ENCODE measurements at places on chromosomes 6 and 20.

DNA sequence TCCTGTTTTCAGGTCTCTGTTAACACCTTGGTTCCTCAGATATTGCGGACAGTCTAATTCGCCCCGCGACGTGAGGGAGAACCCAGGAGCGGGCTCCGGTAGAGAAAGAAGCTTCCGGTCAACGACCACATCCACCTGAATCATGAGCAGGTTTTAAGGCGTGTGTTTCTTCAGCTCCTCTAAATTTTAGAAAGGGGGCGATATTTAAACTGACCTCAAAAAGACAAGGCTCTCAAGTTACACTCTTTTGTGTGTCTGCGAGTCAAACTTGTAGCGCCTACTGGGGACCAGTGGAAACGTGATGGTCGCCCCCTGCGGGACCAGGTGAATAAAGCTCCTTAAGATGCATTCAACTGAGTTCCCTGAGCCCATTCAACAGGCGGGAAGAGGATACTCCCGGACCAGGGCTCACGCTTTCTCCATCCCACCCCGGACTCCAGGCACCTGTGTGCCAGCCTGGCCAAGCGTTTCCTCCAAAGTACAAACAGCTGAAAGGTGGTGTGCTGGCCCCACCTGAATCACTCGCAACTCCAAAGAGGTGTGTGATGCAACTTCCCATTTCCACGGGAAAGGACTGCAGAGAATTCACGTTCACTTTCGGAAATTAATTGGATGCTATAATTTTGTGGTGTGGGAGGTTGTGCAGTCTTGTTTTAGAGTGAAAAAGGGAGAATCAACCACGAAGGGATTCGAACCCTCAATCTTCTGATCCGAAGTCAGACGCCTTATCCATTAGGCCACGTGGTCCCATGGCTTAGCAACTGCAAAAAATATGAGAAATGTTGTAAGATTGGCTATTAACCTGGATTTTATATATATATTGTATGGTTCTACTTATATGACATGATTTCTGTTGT is 17.0 kb downstream of the GPX5 start:
- peak; percentile 83 for DNase-seq

DNA sequence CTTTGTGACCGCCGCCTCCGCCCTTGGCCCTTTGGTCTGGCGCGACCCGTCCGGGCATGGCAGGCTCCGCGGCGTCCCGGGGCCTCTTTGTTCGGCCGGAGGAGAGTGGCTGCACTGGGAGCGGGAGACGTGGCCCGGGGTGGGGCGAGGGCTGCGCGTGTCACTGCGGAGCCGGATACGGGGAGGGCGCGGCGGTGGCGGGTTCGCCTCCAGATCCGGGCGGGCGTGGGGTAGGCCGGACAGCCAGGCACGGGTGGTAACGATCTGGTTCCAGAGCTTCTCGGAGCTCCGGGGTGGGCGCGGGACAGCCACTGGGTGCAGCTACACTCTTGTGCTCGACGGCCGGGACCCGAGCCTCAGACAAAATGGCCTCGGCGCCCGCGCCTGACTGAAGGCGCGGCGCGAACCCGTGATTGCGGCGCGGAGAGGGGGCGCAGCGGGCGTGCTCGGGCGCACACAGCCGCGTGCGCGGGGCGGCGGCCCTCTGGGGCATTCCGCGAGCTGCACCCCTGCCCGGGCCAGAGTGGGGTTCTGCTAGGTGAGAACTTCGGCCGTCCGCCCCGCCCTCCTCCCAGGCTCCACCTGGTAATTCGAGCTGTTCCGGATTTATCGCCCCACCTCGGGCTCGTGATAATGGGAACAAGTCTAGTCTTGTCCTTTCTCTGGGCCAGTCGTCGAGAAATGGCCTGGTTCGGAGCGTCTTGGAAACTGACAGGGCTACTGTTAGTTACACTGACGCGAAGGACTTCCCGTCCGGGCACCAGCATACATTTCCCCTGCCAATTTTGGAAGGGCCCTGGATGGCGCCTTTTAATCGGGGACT is 1.0 kb downstream of the LOC128125822 start:
- DNase-seq = peak; percentile 61

- DNase-seq = no peak
Measured at GRCh38 chr6:148200293-148200692, 142.3 kb upstream of the SASH1 start.

DNA sequence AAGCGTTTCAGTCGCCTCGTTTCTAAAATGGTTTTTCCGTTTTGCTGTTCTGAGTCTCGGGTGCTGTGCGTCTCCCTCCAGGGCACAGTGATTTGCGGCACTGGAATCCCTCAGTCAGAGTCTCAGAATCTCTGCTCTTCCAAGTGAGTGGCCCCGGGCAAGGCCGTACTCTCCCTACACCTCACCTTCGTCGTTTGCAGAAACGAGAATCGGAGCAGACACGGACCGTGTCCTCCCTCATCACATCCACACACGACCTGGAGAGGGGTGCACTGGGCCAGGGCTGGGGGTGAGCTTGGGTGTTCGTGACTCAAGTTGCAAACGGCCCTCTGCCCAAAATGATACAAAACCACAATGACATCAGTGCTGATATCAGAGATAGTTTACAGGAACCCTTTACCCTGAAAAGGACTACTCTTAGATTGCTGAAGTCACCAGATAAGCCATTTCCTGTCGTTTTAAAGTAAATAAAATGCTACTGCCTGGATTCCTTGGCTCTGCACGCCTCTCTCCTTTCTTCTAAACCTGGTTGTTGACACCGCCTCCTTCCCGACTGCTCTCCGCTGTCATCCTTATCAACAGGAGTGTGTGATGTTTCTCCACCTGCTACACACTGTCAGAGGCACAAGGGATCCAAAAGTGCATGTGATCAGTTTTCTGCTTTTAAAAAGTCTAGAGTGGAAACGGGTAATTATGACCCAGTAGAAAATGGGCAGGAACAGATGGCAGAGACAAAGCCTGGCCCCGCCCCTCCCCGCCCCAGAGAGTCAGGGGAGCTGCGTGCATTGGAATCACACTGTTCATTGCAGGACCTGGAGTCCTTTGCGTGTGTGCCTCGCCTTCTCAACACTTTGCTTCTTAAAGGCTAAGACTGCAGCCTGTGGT is 38.4 kb downstream of the KIF25 start:
- peak; percentile 25 for DNase-seq

DNA sequence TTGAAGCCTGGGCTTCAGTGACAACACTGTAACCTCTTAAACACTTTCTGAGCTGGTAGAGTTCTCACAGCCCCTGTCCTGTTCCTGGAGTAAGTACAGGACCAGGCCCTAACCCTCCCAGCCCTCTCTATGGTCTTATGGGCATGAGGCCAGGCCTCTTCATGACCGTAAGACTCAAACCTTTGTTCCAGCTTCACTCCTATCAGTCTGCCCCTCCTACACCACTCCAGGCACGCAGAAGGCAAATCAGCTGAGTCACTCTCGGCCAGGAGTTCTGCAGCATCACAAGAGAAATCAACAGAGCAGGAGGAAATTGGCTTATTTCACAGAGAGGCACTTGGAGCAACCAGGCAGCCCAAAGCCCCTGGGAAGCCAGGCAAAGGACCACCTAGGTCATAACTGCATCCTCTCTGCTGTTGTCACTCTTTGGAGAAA is 25.3 kb upstream of the CHD6 start:
- DNase-seq = peak; percentile 48
